ENCODE measurements at places on chromosomes 6 and 20.

DNA sequence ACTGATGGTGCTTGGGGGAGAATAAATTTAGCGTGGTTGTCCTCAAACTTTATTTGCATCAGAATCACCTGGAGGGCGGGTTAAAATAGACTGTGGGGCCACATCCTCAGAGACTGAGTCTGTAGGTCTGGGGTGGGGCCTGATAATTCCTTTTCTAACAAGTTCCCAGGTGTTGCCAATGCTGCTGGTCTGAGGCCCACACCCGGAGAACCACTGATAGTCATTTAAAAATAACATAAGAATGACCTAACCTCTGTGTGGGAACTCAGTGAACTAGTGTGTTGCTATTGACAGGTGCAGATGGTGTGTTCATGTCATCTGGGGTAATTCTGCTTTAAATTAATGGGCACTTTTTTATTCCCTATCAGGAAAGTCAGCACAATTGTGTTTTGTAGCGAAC, 64.8 kb downstream of the RTN4IP1 start:
- no peak for DNase-seq

- DNase-seq, result no peak
Observed at GRCh38 chr6:89927791-89928550, 33.7 kb downstream of the GJA10 start.

- DNase-seq, result no peak
Observed at GRCh38 chr6:24584382-24584720, 61.6 kb downstream of the KIAA0319 start.

GRCh38 chr6:134416418-134417154, 98.7 kb upstream of the SGK1 start:
- no peak for DNase-seq

DNA sequence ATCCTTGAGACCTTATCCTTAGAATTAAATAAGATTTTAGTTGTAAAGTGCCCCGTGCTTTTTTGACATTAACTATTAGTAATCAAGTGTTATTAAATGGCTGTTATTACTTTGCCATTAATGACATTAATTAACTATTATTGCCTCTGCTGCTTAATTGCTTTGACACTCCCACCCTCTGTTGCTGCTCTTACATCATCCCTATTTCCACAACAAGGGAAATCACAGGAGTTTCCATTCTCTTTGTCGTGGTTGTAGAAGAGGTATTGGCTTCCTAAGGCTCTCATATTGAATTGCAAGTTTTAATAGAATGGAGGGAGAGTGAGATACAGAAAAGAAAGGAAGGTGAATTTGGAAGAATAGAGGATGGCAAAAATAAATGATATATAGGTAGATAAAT, 545.8 kb downstream of the MMUT start:
- DNase-seq, result no peak

GRCh38 chr6:39152262-39152661, 37.3 kb upstream of the SAYSD1 start:
- no peak for DNase-seq

DNA sequence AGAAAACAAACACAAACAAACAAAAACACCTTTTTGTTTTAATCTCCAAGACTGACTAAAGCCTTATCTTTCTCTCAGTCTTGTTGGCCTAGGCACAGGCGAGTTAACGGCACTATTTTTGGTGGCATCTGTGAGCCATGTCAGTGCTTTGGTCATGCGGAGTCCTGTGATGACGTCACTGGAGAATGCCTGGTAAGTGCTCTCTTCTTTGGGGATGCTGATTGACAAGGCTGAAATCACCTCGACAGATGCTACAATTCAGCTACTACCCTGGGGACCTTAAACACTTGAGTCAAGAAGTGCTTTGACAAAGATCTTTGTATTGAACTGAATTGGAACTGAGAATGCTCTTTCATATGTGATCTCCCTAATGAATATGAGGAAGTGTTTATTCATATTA, 384.1 kb downstream of the LAMA2 start:
- no peak for DNase-seq

DNA sequence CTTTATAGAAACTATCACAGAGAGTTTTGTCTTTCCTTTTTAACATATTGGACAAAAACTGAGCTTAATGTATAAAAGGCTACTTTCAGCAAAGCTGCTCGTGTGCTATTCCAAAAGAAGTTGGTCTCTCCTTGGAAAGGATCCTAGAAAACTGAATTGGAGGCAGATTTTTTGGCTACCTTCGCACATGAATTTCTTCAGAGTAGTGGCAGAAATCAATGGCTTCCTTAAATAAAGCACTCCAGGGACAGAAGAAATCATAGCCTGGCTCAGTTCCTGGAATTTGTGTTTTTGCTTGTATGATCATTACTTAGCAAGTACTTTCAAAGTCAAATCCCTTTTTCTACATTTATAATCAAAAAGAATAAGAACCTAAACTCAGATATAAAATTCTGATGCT, 780.3 kb downstream of the PHF3 start:
- no peak for DNase-seq

GRCh38 chr6:166939894-166940293, 16.5 kb downstream of the RNASET2 start:
- no peak for DNase-seq

GRCh38 chr6:136980070-136980469, 58.0 kb downstream of the SLC35D3 start:
- DNase-seq, result no peak

DNA sequence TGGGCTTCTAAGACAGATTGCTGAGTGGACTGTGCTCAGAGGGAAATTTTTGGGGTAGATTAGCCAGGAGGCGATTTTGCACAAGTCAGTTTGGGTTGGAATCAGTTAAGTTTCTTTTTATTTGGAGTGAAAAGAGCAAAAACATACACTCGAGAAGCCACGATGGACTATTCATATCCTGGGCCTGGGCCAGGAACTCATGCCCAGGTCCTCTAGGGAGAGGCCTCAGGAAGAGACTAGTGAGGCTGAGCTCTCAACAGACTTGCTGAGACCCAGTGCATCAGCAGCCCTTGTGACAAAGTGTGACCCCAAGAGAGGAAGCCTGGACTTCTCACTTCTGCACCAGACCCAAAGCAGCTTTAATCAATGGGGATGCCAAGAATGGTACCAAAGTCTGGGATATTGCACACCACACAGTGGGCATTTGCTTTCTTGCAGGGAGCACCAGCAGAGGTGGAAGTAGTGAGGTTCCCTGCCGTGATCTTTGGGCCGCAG, 61.6 kb upstream of the MAFB start:
- DNase-seq, result no peak

DNA sequence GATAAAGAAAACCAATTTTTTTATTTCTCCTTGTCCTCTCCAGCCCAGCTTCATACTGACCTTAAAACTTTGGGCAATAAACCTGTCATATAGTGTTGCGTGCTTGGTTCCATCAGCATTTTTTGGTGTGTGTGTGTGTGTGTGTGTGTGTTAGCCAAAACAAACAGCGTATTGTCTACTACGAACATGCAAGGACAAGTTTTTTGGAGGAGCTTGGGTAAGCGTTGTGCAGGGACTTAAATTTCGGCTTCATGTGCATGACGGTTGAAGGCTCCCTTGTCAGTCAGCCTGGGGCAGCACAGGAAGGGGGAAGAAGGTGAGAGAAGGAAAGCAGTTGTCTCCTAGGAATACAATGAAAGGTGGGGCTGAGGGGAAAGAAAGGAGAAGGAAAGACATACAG, 62.0 kb upstream of the PAX1 start:
- DNase-seq, result no peak

GRCh38 chr6:108751282-108751681, 96.9 kb upstream of the ARMC2 start:
- no peak for DNase-seq

- DNase-seq, result no peak
Observed at GRCh38 chr6:125766641-125767040, 17.2 kb downstream of the HEY2 start.

DNA sequence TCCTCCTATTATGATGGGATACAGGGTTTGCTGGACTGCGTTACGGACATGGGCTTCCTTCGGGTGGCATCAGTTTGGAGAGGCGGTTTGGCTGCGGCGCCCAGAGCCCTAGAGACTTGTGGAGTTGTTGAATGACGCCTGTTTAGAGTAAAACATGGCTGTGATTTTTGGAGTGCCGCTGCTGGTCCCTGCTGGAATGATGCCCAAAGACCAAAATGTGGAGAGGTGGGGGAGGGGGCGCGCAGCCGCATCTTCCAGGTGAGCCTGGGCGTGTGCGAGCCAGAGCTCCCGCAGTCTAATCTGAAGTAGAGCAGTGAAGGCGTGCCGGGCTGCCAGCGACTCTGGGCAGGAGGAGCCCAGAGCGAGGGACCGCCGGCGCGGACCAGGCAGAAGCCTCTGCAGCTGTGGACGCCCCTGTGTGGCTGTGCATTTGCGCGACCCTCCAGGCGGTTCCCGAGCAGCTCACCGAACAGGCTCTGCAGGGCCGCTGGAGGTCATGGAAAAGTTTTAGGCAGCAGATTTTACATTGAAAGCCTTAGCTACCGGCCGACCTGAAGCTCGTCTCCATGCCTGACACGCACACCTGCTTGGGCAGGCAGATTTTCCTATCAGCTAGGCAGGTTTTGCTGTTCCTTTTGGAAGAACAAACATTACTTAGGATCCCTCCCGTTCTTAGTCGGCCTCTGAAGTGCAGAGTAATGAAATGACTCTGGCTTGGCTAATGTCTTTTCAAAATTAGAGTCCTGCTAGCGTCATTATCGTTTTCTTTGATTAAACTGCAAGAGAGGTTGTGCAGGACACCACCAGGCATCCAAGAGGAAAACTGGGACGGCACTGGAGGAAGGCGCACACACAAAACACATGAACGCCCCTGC, 298.2 kb downstream of the PHACTR1 start:
- peak; percentile 14 for DNase-seq

- DNase-seq, result no peak
Observed at GRCh38 chr6:142902636-142903053, 42.3 kb downstream of the HIVEP2 start.

DNA sequence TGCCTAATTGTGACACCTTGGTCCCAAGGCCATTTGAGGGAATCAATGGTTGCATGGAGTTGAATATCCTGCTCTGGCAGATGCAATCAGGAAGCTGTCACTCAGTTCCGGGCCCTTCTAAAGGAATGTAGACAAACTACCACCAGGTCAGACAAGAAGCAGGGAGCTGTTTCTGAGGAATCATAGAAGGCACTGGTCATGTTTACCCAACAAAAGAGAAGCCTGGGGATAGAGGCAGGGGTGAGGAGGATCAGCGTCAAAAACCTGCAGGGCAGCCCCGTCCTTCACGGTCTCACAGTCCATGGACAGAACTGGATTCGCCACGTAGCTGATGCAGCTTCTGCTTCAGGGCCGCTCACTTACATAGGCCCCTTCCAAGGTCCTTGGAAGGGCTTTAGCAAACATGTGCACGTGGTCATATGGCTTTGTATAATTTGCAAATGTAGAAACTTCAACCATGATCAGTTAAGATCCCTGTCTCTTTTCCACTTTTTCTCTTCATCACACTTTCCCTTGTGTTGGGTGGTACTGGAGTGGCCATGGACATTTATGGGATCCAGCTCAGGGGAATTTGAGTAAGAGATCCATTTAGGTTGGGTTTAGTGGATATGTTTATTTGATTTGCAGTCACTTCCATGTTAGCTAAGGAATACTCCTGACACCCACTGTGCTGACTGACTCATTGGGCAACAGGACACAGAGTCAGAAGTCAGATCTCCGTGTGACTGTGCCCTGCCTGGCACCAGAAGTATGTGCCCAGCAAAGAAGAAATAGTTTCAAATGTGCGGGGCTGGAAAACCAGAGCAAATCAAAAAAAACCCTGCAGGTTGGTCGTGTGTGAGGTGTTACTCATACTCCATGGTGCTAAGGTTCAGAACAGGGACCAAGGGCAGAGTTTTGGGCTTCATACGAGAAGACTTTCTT, 60.0 kb upstream of the ZFAND3 start:
- DNase-seq, result no peak

DNA sequence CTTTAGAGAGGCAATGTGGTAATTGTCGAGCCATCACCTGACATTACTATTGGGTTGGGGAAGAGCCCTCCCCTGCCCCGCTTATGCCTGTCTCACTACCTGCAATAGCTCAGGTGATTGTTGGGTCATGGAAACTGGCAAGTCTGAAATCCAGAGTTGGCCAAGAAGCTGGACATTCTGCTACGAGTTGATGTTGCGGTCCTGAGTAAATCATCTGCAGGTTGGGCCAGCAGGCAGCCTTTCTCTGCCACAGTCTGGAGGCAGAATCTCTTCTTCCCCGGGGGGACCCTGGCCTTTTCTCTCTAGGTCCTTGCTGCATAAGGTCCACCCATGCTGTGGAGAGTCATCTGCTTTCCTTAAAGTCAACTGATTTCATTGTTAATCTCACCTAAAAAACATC, 142.4 kb downstream of the THBS2 start:
- no peak for DNase-seq

DNA sequence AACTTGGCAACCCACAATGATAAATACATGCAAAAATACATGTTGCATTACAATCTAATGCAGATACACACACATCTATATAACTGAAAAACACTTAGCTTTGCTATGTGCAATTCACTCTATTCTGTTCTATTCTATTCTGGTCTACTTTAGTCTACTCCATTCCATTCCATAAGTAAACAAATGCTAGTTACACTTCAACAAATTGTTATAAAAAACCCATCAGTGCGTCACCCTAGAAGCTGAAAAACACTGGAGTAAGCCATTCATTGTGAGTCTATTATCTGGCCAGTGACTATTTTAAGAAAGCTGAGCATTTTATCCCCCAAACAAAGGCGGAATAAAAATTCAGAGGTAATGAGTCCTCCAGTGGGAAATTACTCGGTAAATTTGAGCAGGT, 315.7 kb upstream of the EPHA7 start:
- no peak for DNase-seq

- DNase-seq, result no peak
Observed at GRCh38 chr20:41054070-41054846, 25.6 kb downstream of the TOP1 start.

DNA sequence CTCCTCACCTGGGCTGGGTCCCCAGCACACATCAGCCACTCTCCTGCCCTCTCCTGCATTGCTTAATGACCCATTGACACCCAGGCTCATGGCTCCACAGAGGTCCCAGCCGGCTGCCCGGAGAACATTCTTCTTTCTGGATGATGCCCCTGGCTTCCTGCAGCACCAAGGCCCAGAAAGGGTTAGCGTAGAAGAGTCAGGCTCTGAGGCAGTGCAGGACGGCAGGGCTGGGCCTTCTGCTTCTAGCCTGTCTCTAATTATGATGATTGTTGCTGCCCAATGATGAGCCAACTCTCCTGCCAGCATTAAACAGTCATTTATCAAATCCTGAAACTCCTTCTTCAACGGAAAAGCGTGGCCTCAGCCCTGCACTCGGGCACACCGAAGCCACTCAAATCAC, 66.4 kb downstream of the ZNF217 start:
- DNase-seq, result no peak

GRCh38 chr6:84583784-84584183, 180.6 kb downstream of the TBX18 start:
- no peak for DNase-seq

- no peak for DNase-seq
Observed at GRCh38 chr6:435441-436307, 44.1 kb downstream of the IRF4 start.

- no peak for DNase-seq
Observed at GRCh38 chr6:52310932-52311331, 26.4 kb upstream of the MCM3 start.

DNA sequence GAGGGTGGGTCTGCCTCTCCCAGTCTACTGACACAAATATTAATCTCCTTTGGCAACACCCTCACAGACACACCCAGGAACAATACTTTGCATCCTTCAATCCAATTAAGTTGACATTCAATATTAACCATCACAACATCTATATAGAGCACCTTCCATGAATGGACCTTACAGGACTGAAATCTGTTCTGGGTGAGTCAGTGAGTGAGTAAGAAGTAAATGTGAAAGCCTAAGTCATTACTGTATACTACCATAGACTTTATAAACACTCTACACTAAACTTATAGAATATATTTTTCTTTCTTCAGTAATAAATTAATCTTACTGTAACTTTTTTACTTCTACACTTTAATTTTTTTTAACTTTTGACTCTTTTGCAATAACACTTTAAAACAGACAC, 993.8 kb upstream of the MAP3K7 start:
- DNase-seq, result no peak
